ENCODE measurements at places on chromosomes 12 and 14. TPM values are rescaled to one million over a fixed set of nuclear protein-coding genes. Genes with fewer than 3 reads are reported as not detected.

REC8 gene
- total RNA-seq = 7.4 TPM

DNA sequence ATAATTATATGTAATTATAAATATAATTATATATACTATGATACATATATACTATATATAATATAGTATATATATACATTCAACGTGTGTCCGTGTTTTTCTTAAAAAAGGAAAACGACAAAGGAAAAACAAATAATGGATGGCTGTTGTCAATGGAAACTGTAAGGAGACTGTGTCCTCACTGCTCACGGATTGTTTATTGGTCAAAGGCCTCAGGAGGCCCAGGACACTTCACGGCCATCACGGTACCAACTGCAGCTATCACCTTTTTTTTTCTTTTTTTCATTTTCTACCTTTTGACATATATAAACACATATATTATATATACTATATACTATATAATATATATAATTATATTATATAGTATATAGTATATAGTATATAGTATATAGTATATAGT lies 113.4 kb downstream of the SPTSSA start:
- no peaks in the 10 kb centered on the region for H3K4me1 ChIP-seq
- H3K27ac ChIP-seq = no peak overlapping the region
- H3K27me3 ChIP-seq = no peaks in the 10 kb centered on the region
- H3K4me3 ChIP-seq = no peak overlapping the region

BIN2 gene
- total RNA-seq = 2.6 TPM

LGR5 gene
- 0.15 TPM for total RNA-seq

DNA sequence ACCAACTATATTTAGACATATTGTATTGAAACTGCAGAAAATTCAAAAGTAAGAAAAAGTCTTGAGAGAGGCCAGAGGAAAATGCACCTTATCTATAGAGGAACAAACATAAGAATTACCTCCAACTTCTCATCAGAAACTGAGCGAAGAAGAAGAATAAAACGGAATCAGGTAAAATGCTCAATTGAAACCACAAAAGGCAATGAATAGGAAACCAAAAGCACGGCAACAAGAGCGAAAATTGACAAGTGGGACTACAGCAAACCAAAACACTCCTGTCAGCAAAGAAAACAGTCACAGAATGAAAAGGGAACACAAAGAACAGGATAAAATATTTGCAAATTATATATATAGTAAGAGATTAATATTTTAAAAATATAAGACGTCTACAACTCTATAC lies 61.9 kb upstream of the PARP11 start:
- no peaks in the 10 kb centered on the region for H3K4me1 ChIP-seq
- H3K4me3 ChIP-seq = no peak overlapping the region
- no peak overlapping the region for H3K27ac ChIP-seq
- H3K27me3 ChIP-seq = no peaks in the 10 kb centered on the region
- no peak for DNase-seq
- H3K36me3 ChIP-seq = no peaks in the 10 kb centered on the region

KRT71 gene
- total RNA-seq = not detected
